ENCODE measurements at places on chromosomes 1 and 21.

GRCh38 chr1:11961230-11961629 lies 19.0 kb upstream of the MFN2 start:
- no peak for DNase-seq

GRCh38 chr1:60903591-60903990 lies 178.8 kb upstream of the NFIA start:
- no peak for DNase-seq

- no peak for DNase-seq
Observed at GRCh38 chr1:31122101-31122735, 56.7 kb upstream of the PUM1 start.

GRCh38 chr1:109531380-109531779 lies 8.3 kb upstream of the GPR61 start:
- DNase-seq, result no peak

GRCh38 chr1:214021321-214021720 lies 33.5 kb downstream of the PROX1 start:
- DNase-seq, result no peak

Data from activated naive CD4-positive, alpha-beta T cell treated with anti-CD3 and anti-CD28 coated beads, Interleukin-2, amount 50 U/mL, for 16 hours (primary cell).